ENCODE measurements at places on chromosomes 11 and 22.
A peak's percentile ranks its signal among the peaks of the same experiment; 100 is the strongest.

DNA sequence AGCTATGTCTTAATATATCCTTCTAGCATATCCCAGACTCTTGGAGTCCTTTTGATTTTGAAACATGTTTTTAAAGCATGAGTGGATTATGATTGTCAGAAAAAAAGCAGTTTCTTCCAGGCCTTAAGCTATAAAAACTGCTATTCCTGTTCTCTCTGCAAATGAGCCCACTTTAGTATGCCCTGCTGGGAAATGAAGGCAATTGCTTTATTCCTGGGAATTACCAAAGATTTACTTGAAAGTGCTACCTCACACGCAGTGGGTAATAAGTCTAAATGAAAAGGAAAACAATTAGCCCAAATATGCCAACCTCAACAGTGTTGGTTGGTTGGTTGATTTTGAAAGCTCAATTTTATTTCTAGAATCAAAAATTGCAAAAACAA is 17.2 kb upstream of the RCN1 start:
- no peak for DNase-seq

- DNase-seq = peak; percentile 77
These were observed 16.0 kb upstream of the B4GALNT4 start for GRCh38 chr11:353179-353873.

DNA sequence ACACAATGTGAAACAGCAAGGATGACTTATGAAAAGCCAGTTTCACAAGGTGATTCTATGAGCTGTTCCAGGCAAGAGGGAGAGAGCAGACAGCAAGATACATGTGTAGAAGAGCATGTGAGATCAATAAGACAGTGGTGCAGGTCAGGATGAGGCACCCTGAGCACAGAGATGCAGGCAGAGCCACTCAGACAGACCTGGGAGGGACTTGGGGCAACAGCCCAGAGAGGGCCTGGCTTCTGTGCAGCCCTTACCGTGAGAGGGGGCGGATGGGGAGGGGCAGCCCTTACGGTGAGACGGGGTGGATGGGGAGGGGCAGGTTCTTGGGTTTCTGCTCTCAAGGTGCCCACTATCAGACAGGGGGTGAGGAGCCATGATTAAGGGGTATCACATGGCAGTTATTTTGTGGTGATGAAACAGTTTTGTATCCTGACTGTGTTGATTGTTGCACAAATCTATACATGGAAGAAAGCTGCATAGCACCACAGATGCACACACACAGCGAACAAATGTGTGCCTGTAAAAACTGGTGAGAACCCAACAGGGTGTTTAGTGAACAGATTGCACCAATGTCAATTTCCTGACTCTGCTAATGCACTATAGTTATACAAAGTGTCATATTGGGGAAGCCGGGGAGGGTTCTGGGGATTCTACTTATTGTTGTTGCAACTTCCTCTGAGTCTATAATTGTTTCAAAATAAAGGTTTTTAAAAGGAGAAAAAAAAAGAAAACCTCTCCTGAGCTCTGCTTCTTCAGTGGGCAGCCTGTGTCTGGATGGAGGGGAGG is 5.2 kb upstream of the C22orf42 start:
- no peak for DNase-seq

DNA sequence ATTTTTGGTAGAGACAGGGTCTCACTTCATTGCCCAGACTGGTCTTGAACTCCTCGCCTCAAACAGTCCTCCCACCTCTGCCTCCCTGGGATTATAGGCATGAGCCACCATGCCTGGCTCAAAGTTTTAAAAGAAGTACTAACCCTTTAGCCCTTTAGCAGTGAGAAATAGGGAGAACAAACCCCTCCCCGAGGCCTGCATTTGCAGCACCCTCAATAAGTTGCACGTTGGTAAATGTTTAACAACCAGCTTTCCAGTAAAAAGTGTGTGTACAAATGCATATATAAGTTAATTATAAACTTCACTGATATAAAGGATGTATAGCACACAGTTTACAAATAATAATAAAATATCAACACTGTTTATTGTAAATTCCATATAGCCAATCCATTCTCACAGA is 51.8 kb downstream of the PARVA start:
- no peak for DNase-seq

- DNase-seq = peak; percentile 48
These were observed 9.1 kb downstream of the LMF2 start for GRCh38 chr22:50498322-50498890.

DNA sequence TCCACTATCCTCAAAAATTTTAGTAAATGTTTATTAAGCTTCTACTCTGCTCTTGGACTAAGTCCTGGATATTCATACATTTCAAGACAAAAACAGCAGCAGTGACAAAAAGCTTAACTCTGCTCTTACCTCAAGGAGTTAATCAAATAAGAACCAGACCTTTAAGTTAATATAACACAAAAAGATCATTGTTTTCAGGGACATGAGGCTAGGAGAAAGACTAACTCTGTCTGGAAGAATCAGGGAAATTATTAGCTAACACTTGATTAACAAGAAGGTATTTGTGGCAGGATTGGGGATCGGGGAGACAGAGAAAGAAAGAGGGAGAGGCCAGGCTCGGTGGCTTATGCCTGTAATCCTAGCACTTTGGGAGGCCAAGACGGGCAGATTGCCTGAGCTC is 74.4 kb downstream of the PPP2R1B start:
- DNase-seq = no peak

DNA sequence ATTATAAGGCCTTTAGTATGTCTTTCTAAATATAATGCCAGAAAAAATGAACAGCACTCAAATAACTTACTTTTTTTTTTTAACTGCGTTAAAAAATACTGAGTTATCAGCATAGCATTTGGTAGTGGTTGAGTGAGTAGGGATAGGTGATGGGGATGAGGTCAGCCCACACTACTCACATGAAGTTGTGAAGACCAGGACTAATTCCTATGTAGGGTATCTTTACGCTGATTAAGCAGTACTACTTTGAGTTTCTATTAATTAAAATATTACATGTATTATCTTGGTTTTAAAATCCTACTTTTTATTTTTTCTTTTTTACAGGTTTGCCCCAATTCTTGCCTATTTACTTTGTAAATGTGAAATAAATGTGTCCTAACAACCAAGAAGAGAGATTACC is 13.5 kb downstream of the PHF21A start:
- no peak for DNase-seq

DNA sequence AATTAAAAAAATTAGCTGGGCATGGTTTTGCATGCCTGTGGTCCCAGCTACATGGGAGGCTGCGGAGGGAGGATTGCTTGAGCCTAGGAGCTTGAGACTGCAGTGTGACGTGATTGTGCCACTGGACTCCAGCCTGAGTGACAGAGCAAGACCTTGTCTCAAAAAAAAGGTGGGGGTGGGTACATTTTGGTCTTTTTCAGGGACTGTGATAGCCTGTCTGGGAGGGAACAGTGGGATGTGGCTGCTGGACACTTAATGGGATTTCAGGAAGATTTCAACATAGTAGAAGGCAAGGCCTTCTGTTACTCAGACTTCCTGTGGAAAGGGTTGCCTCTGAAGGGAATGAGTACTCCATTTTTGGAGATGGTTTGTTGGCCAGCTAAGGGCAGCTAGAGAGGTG is 40.6 kb downstream of the RELT start:
- peak; percentile 68 for DNase-seq

DNA sequence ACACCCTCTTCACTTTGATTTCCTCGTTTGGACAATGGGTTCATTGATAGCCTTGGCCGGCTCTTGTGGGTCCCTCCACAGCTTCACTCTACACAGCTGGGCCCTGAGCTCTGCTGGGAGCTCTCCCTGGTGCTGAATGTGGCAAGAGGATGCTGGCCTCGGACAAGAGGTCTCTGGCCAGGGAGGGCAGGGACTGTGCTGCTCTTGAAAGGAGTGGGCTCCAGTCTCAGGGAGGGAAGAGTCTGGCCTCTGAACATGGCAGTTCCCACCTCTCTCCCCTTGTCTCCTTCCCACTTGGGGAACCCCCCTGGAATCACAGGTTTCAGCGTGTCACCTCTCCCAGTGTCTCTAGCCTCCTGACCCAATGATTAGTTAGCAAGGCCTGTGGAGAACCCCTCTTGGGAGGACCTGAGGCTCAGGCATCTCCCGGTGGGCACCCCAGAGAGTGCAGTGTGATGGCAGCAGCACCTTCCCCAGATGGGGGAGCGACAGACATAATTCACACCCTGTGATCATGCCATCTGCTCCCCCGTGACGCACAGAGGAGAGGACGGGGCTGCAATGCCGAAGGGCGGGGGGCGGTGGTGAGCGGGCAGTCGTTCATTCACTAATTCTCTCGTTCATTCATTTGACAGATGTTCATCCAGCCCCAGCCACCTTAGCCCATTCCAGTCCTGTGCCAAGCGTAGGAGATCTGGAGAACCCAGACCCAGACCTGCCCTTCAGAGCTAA is 2.8 kb upstream of the CABP7 start:
- DNase-seq = peak; percentile 71

DNA sequence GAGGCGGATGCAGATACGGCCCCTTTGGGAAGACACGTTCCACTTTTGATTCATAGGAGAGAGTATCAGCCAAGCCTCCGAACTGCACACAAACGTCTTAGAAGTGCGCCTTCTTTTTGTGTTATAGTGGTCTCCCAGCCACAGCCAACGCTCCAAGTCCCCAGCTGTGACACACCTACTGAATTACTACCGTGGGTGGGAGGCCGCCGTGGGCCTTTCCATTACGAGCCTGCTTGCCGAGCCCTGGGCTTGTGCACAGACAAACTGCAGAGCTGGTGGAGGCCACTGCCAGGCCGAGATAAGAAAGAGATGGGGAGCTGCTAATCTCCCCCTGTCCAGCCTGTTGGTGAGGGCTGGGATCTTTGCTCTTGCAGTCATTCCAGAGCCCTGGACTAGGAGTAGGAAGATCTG is 761 bp downstream of the HMBS start:
- no peak for DNase-seq
